Spinal cord (tissue), 10 donors: ENCODE measurements at places on chromosomes 12 and 14. TPM values are rescaled to one million over a fixed set of nuclear protein-coding genes. Genes with fewer than 3 reads are reported as not detected.

- no peak overlapping the region for H3K27ac ChIP-seq
- H3K27me3 ChIP-seq: no peaks in the 10 kb centered on the region
- H3K36me3 ChIP-seq: no peaks in the 10 kb centered on the region
- H3K4me3 ChIP-seq: no peak overlapping the region
- DNase-seq: no peak
These were observed 79.2 kb downstream of the DAD1 start for GRCh38 chr14:22509751-22510300.

GRCh38 chr12:65302891-65303290 is 24.4 kb downstream of the MSRB3 start:
- no peak overlapping the region for H3K27ac ChIP-seq
- H3K4me1 ChIP-seq: no peaks in the 10 kb centered on the region
- H3K4me3 ChIP-seq: no peak overlapping the region
- H3K36me3 ChIP-seq: no peaks in the 10 kb centered on the region
- H3K27me3 ChIP-seq: no peaks in the 10 kb centered on the region
- no peak for DNase-seq

GRCh38 chr12:11787933-11788849 is 138.7 kb downstream of the ETV6 start:
- H3K27ac ChIP-seq: no peak overlapping the region
- no peak overlapping the region for H3K4me3 ChIP-seq
- no peaks in the 10 kb centered on the region for H3K36me3 ChIP-seq
- no peaks in the 10 kb centered on the region for H3K4me1 ChIP-seq
- DNase-seq: no peak
- no peaks in the 10 kb centered on the region for H3K27me3 ChIP-seq

- H3K4me1 ChIP-seq: peaks cover 5% of the 10 kb centered on the region
These were observed 9.1 kb downstream of the BORCS5 start for GRCh38 chr12:12365931-12366431.

DNA sequence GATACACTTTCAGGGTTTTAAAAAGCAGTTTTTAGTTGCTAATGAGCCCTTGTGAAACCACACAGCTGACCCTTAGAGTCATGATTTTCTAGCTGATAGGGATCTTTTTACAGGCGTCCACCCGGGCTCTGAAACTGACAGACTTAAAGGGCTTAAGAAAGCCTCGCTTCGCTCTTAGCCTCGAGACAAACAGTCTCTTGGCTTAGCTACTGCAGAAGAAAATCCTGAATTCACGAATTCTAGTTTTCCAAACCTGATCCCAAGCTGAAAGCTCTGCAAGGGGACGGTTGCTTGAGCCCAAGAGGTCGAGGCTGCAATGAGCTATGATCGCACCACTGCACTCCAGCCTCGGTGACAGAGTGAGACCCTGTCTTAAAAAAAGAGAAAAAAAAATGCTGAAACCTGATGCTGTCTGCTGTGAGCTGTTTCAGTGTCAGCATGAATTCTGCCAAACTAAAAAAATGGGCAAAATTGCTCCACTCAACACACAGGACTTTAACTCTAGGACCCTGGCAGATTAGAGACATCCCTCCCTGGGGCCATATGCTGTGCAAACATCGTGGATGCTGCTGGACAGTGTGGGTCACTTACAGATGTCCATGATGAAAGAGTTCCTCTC is 3.1 kb upstream of the HPD start:
- no peaks in the 10 kb centered on the region for H3K36me3 ChIP-seq
- no peak for DNase-seq
- H3K27me3 ChIP-seq: no peaks in the 10 kb centered on the region
- H3K27ac ChIP-seq: no peak overlapping the region
- no peak overlapping the region for H3K4me3 ChIP-seq

GRCh38 chr12:47938093-47938492 is 25.3 kb upstream of the TMEM106C start:
- H3K4me1 ChIP-seq: peaks cover 13% of the 10 kb centered on the region
- DNase-seq: no peak
- no peaks in the 10 kb centered on the region for H3K36me3 ChIP-seq
- H3K27me3 ChIP-seq: peaks cover 11% of the 10 kb centered on the region

DNA sequence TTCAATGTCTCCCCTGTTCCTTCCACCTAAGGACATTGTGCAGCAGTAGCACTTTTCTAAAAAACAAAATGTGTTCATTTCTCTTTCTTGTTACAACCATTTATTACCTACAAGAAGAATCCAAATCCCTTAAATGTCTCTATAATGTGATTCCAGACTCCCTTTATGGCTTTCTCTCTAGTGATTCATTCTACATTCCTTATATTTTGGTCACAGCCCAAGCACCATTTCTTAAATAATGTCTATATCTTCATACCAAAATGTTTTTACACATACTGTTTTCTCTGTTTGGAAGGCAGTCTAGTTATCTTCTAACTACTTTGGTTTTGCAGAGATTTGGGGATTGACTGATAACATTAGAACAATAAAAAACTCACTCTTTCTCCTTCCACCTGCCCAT is 1037.3 kb upstream of the FLRT2 start:
- no peak overlapping the region for H3K4me3 ChIP-seq
- H3K36me3 ChIP-seq: no peaks in the 10 kb centered on the region
- H3K4me1 ChIP-seq: no peaks in the 10 kb centered on the region
- DNase-seq: peak; percentile 25

DNA sequence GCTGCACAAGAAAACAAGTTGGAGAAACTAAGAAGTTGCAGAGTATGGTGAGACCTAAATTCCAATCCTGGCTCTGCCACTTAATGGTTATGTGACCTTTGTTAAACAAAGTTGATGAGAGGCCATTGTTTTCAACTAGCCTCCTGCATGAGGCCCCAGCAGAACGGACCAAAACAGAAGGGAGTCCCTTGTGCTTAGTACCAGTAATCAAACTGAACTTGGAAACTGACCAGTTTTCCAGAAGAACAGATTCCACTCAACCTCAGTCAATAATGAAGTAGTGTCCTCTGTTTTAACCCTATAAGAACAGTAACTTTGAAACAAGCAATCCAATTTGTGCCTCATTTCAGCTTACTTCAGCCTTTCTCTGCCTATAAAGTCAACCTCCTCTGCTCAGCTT is 69.9 kb downstream of the C12orf56 start:
- no peak overlapping the region for H3K4me3 ChIP-seq
- no peaks in the 10 kb centered on the region for H3K27me3 ChIP-seq
- no peaks in the 10 kb centered on the region for H3K36me3 ChIP-seq
- DNase-seq: no peak

GRCh38 chr14:99604766-99605298 is 825 bp upstream of the CCDC85C start:
- peaks cover 8% of the 10 kb centered on the region for H3K27me3 ChIP-seq
- no peaks in the 10 kb centered on the region for H3K36me3 ChIP-seq
- H3K27ac ChIP-seq: peak overlapping the region; percentile 80
- DNase-seq: no peak
- H3K4me1 ChIP-seq: peaks cover 43% of the 10 kb centered on the region
- H3K4me3 ChIP-seq: peak overlapping the region; percentile 79

GRCh38 chr12:106684497-106684896 is 90.0 kb upstream of the RIC8B start:
- H3K36me3 ChIP-seq: no peaks in the 10 kb centered on the region
- H3K4me3 ChIP-seq: no peak overlapping the region
- H3K27ac ChIP-seq: no peak overlapping the region
- no peaks in the 10 kb centered on the region for H3K4me1 ChIP-seq
- no peaks in the 10 kb centered on the region for H3K27me3 ChIP-seq

- no peak for DNase-seq
- no peaks in the 10 kb centered on the region for H3K27me3 ChIP-seq
- peaks cover 18% of the 10 kb centered on the region for H3K4me1 ChIP-seq
- no peak overlapping the region for H3K27ac ChIP-seq
These were observed 10.4 kb downstream of the ITPK1 start for GRCh38 chr14:93105362-93105761.

GRCh38 chr12:124172636-124173035 is 122.3 kb upstream of the RFLNA start:
- H3K27ac ChIP-seq: no peak overlapping the region
- H3K27me3 ChIP-seq: no peaks in the 10 kb centered on the region
- no peaks in the 10 kb centered on the region for H3K36me3 ChIP-seq

GRCh38 chr12:4468994-4469393 is 23.4 kb upstream of the FGF6 start:
- H3K4me1 ChIP-seq: no peaks in the 10 kb centered on the region
- no peak overlapping the region for H3K4me3 ChIP-seq
- H3K27me3 ChIP-seq: no peaks in the 10 kb centered on the region
- H3K36me3 ChIP-seq: no peaks in the 10 kb centered on the region
- DNase-seq: peak; percentile 54

DNA sequence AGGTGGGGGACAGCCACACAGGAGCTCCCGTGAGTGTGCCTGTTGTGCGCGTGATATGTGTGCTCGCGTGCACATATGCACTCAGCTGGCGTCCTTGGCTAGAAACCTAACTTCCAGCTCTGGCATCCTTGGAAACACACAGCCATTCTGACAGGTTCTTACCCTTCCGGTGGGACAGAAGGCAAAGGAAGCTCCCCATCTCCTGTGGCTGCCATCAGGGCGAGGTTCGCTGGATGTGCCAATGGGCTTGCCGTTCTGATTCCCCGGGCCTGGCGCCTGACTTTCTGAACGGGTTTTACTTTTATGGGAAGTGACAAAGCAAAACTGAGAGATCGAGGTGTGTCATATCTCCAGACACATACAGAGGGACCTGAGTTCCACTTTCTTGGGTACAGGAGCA is 124.7 kb downstream of the PAPOLA start:
- no peak overlapping the region for H3K27ac ChIP-seq
- H3K4me1 ChIP-seq: peaks cover 23% of the 10 kb centered on the region
- H3K27me3 ChIP-seq: peaks cover 5% of the 10 kb centered on the region
- DNase-seq: no peak

DNA sequence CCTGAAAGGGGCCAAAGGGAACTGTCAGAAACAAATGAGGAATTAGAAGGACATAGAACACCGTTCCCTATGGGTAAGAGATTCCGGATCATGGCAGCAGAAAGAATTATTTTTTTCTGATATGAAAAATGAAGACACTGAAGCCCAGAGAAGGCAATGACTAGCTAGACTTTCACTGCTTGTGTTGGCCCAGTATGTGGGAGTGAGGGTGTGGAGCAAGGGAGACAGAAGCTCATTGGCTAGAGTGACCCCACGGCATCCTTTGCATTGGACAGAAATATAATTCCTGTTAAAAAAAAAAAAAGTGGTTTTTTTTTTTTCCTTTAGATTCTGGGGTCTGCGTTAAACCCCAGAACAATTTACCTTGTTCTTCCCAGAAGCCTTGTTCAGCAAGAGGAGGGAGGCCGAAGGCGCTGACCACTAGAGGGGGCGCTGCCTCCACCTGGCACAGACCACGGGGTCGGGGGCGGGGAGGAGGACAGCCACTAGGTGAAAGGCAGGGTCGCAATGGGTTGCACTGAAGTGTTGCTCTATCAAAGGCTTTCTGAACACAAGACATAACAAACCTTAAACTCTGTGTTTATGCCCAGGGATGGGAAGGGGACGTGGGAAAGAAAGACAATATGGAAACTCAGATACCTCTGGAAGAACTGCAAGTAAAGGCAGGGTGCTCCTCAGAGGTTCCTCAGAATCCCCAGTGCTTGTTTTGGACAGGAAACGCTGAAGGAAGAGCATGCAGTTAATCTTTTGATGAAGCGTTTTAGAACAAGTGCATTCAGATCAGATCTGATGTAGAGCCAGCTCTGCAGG is 156.8 kb downstream of the KCNA5 start:
- H3K4me1 ChIP-seq: peaks cover 8% of the 10 kb centered on the region
- no peaks in the 10 kb centered on the region for H3K36me3 ChIP-seq
- H3K27me3 ChIP-seq: no peaks in the 10 kb centered on the region
- H3K4me3 ChIP-seq: no peak overlapping the region

DNA sequence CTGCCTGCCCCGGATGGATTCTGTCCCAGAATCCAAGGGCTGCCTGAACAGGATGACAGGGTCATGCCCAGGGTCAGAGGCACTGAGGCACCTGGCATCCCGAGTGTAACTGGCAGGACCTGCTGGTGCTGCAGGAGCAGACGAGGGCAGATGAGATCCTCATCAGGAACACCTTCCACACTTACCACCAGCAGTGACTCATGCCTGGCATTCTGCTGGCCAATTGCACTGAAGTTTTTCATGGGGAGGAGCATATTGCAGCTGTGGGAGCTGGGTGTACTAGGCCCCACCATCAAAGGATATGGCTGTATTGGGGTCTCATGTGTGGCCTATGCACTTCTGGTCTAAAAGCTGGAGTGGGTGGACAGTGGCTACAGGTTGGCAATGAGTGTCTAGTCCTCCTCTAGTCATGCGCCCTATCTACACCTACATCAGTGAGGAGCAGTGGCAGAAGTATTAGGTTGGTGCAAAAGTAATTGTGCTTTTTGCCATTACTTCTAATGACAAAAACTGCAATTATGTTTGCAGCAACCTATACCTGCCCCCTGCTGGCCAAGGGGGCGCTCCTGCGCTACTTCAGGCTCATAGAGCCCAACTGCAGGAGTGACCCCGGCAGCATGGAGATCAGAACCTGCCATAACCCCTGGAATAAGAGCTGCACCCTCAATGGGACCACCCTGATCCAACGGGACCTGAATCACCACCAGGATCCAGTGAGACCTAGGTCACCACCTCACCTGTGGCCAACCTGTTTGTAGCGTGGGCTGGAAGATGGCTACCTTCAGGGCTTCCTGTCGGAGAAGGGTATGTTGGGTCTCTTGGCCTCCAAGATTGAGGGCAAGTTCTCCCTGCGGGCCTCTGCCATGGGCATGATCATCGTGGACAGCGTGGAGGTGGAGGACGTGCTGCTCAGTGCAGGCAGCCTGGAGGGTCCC is 8.0 kb upstream of the C12orf42 start:
- no peaks in the 10 kb centered on the region for H3K36me3 ChIP-seq
- H3K27me3 ChIP-seq: no peaks in the 10 kb centered on the region
- no peaks in the 10 kb centered on the region for H3K4me1 ChIP-seq
- no peak overlapping the region for H3K27ac ChIP-seq
- no peak overlapping the region for H3K4me3 ChIP-seq

GRCh38 chr12:94879542-94879941 is 124.0 kb downstream of the NDUFA12 start:
- DNase-seq: no peak
- H3K27ac ChIP-seq: no peak overlapping the region
- peaks cover 5% of the 10 kb centered on the region for H3K27me3 ChIP-seq

DNA sequence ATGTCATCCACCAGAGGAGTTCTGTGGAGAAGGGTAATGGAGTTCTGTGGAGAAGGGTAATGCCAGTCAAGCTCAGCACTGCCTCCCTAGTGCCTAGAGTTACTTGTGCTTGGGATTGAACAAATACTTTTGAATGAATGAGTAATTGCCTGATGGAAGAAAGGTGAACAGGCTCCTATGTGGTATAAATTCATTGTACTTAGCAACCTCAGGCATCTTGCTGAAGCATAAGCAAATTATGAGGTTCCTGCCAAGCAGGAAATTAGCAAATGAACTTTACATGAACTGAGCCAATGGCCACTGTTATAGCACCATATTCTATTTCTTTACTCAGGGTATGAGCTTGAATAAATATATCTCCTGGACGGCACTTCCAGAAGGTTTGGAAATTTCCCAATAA is 1047.2 kb downstream of the SLC6A15 start:
- H3K4me3 ChIP-seq: no peak overlapping the region
- no peak for DNase-seq

GRCh38 chr12:3000548-3001275 is 41.5 kb downstream of the TEAD4 start:
- no peaks in the 10 kb centered on the region for H3K27me3 ChIP-seq
- peaks cover 4% of the 10 kb centered on the region for H3K36me3 ChIP-seq
- peaks cover 7% of the 10 kb centered on the region for H3K4me1 ChIP-seq

Gene RFLNA
- polyA plus RNA-seq: 16.7 TPM

Gene MYF5
- not detected for polyA plus RNA-seq

Gene NOVA1
- 181 TPM for polyA plus RNA-seq

Gene NTS
- polyA plus RNA-seq: 14.2 TPM

Gene GPD1
- polyA plus RNA-seq: 52.6 TPM

Gene TAS2R7
- not detected for polyA plus RNA-seq

Gene PLA2G1B
- not detected for polyA plus RNA-seq

Gene KCNA5
- polyA plus RNA-seq: 4.8 TPM

Gene DTD2
- 37.1 TPM for polyA plus RNA-seq

Gene IKZF4
- polyA plus RNA-seq: 16.8 TPM

Gene ADGRD1
- polyA plus RNA-seq: 9.9 TPM

Gene TBC1D30
- polyA plus RNA-seq: 18.0 TPM

Gene TAS2R9
- polyA plus RNA-seq: not detected

Gene RTN1
- polyA plus RNA-seq: 955 TPM
